Central memory CD8-positive, alpha-beta T cell (primary cell): ENCODE measurements at places on chromosomes 3 and 15.

- DNase-seq: no peak
Measured at GRCh38 chr3:162376761-162377160, 880.2 kb downstream of the OTOL1 start.

DNA sequence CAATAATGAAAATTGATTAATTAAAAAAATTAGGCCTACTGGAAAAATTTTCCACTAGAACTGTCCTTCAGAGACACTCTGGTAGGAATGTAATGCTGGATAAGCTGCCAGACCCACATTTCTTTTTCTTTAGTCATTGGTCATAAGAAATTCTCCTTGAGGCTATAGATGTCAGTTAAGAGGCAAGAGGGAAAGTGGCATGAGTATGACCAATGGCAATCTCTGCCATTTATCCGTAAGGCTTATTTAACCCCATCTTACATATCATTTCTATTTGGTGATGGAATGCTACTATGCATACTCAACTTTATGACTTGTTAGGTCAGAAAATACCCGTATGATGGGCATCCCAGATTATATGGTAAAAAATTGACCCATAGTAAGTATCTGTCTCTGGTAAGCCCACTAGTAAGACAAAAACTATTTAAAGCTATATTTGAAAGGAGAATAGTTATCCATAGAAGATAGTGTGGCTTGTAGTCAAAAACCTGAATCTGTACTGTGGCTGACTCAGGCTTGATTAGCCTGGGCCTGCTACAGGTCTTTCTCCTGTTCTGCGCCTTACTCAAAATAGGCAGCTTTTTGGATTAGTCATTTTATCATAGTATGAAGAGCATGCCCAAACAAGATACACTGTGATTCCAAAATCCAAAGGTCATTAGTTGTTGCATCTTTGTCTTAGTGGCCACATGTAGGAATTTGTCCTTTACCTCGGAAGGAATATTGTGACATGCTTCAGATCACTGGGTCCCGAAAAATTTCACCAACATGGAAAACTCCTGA, 314.7 kb downstream of the PYDC2 start:
- no peak for DNase-seq

DNA sequence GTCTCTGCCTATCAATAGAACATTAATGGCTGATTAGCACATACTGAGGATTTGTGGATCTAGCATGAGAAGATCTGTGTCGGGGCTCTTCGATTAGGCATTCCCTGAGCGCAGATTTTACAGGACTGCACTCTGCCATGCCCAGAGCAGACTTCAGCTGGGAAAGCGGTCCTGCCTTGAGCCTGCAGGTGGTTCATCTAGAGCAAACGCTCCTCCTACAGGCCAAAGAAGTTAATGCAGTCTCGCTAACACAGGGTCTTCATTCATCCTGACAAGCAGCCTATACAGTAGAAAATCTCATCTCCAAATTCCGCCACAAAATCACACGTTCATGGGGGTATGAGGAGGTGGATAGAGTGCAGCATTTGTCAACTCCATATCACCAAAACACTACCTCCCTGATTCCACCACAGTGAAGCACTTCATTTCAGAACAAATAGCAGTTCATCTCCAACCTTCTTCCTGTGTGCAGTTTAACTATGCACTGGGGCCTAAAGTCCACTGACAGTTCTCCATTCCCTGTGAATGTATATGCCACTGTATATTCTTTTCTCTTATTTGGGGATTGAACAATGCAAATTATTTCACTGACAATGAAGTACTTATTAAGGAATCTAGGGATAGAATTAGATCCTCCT, 405.8 kb downstream of the IGSF11 start:
- no peak for DNase-seq

DNA sequence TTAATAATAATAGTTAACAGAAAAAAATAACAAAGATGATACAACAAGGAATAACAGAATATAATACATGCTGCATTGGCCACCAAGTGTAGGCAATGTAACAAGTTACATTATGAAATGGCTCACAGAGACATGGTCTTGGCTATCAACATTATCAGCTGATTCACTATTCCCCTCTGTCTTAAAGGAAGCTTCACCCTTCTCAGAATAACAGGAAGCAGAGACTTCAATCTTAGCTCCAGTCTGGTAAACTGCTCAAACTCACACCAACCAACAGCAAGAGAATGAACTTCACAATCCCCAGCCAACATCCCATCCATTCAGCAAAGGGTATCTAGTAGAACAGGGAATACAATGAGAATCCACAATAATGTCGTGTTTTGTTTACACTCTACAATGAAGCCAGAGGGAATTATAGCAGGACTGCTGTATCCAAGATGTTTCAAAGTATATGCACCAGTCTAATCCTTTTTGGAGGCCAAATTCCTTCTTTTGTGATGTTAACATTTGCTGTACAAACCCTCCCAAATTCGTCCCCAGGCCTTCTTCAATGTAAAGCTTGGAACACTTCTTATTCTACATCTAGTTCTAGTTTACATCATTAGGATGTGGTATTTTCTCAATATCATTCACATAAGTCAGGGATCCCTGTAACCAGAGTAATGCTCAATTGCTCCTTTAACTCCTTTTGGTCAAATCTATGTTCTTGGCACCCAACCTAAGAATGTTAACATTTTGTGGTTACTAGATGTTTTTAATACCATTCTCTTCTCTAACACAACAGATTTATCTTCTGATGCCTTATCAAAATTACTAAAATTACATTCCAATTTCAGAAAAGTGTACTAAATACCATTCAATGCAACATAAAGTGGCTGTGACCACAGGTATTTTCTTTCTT, 52.4 kb upstream of the CMSS1 start:
- no peak for DNase-seq

DNA sequence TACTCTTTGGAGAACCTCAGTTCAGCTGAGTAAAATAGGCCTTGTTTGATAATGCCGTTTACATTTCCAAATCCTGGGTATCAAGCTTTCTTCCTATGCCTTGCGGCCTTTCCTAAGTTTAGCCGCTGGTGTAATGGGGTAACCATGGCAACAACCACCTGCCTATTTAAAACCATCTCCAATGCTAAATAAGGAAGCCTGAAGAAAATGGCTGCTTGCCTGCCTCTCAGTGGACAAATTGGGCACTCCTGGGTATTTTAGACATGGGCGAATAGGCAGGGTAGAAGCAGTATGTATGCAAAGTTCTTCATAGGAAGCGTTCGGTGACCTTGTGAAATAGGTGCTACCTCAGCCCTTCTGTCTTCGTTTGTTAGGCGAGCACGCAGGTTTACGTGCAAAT, 122.7 kb downstream of the DGKG start:
- DNase-seq: no peak

DNA sequence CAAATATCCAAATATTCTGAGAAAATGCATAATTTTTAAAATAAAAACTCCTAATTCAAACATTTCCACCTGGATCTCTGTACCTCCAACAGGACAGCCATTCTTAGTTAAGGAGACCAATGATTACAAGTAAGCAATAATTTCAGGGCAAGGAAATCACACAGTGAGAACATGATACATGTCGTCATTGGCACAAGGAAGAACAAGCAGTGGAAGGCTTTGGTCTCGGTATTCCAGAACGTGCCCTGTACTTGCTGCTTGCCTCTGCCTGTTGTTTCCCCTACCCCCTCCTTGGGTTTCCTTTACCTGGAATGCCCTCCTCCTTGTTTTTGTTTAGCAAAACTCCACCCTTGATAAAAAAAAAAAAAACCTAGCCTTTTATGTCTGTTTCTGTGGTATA, 72.8 kb downstream of the PPM1L start:
- no peak for DNase-seq

GRCh38 chr15:55980511-55980910, 12.9 kb downstream of the NEDD4 start:
- no peak for DNase-seq

GRCh38 chr3:181687190-181687589, 24.5 kb upstream of the SOX2 start:
- DNase-seq: no peak

DNA sequence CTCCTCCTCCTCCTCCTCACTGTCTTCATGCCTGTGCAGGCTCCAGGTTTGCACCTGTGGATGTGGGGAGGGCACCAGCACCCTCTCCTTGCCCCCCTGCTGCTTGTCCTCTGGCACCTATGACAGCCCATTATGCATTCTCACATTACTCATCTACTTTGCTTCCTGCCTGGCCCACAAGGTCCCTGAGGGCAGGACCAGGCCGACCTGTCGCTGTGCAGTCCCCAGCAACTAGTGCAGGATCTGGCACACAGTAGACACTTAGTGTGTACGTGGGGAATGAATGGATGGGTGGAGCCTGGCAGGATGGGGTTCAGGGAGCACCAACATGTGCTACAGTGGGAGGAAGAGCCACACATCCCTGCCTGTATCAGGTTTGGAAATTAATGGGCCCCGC, 58.3 kb upstream of the TMEM115 start:
- no peak for DNase-seq

GRCh38 chr3:57226176-57226575, 1.4 kb upstream of the APPL1 start:
- DNase-seq: no peak

GRCh38 chr3:152676810-152677379, 158.0 kb upstream of the P2RY1 start:
- no peak for DNase-seq

DNA sequence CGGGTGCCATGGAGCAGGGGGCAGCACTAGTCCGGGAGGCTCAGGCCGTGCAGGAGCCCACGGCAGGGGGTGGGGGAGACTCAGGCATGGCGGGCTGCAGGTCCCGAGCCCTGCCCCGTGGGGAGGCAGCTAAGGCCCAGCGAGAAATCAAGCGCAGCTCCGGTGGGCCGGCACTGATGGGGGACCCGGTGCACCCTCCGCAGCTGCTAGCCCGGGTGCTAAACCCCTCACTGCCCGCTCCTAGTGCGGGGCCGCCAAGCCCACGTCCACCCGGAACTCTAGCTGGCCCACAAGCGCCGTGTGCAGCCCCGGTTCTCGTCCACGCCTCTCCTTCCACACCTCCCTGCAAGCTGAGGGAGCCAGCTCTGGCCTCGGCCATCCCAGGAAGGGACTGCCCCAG, 49.6 kb upstream of the SOX14 start:
- no peak for DNase-seq

DNA sequence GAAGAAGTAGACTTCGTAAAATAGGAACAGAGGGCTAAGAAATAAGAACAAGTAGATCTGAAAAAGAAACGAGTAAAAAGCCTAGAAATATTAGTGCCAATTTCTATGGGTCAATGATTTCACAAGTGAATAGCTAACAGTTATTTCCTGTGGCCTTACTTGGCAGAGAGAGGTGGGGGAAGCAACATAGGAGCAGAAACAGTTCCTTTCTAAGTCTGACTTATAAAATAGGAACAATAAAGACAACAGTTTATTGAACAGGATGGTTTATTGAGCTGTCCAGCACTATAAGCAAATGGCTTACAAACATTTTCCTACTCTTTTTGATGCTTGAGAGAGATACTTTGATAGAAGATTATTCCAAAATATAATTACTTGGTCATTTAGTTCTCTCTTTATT, 37.9 kb downstream of the AGTR1 start:
- no peak for DNase-seq

DNA sequence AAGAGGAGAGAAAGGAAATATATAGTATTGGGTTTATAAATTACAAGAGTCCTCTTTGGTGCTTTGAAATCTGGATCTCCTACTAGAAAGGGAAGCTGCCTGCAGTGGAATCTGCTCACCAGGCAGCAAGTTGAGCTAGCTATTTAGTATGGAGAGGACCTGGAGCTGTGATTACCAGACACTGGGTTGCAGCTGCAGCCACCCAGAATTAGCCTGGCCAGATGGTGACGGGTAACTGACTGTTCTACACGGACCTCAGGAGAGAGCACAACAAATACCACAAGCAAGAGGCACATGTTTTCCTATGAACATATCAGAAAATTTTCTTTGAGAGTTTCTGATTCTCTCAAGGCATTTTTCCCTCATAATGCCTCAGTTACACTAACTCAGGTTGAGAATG, 46.5 kb downstream of the SYNPR start:
- DNase-seq: no peak

GRCh38 chr3:149145356-149145755, 15.9 kb downstream of the HPS3 start:
- DNase-seq: no peak

- DNase-seq: no peak
Measured at GRCh38 chr15:99857836-99858235, 124.6 kb upstream of the LYSMD4 start.

DNA sequence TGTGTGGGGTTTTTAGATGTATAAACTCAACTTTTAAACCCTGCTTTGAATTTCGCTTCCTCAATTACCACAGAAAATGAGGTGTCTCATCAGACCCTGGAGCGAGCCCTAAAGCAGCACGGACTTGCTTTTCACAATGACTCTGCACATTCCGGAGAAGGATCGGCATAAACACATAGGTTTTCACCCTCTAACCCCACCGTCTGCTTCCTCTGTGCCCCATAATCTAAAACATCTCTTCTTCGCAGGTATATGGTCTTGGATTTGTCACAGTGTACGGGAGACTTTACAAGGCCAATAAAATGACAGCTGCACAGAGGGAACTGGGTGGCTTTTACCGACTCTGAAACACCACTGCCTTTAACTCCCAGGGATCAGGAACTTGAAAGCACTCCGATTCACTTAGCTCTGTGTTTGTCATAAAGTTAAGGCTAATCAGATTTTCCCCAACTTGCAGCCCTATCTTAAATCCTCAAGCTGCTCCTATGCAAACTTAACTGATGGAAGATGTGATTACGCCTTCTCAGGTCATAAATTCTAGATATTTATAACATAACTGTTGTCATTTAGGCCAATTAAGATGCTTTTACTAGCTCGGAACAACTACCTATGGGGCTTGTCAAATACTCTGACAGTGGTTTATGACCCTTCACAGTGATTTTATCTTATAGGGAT, 133.4 kb upstream of the WNT5A start:
- no peak for DNase-seq

GRCh38 chr15:25175033-25175788, 220.4 kb downstream of the SNRPN start:
- DNase-seq: no peak

DNA sequence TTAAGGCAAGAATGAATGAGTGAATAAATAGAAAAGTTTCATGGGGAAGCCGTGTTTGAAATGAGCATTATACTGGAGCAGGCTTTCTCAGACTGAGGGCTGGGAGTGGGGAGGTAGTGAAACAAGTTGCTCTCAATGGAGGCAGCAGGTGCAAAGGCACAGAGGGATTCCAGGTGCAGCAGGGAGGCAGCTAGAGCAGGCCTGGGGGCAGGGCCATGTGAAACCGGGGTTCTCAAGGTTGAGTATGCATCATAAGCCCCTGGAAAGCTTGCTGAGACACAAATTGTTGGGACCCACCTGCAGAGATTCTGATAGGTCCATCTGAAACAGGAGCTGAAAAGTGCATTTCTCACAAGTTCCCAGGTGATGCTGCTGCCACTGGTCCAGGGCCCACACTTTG, 45.3 kb downstream of the BFSP2 start:
- no peak for DNase-seq
